ENCODE measurements at places on chromosomes 3 and 15.

GRCh38 chr3:50523279-50523811, 19.9 kb upstream of the CACNA2D2 start:
- no peak for DNase-seq

DNA sequence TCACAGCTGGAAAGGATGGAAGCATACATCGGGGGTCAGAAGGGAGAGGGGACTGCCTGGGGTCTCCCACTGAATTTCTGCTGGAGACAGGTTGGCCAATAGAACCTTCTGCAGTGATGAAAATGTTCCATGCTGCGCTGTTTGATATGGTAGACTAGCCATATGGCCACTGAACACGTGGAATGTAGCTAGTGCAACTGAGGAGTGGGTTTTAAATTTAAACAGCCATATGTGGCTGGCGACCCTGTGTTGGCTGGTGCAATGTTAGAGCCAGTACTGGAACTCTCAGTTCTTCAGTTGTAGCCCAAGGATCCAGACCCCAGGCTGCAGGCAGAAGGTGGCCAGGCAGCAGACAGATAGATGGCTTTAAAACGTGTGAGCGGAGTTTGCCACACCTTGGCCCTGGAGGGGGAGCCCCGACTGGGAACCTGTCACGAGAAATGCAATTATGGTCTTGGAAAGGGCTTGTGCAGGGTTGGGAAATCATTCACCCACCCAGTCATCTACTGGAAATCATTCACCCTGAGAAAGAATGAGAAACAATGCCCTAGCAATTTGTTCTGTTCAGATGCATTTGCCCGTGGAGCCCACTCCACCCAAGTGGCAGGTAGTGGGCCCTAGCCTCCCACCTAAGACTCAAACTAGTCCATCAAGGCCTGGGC, 127.6 kb downstream of the FBLN2 start:
- no peak for DNase-seq

DNA sequence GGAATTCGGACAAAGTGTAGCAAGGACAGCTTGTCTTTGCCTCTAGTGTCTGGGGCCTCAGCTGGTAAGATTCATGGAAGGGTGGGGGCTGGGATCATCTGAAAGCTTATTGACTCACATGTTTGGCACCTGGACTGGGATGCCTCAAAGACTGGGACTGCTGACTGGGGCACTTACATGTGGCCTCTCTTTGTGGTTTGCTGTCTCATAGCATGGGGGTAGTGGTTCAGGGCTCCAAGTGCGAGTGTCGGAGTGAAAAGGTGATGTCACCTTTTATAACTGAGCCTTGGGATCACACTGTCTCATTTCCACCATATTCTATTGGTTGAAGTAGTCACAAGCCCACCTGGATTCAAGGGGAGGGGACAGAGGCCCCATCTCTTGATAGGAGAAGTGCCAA, 6.8 kb downstream of the MFSD1 start:
- peak; percentile 84 for DNase-seq

- peak; percentile 57 for DNase-seq
Measured at GRCh38 chr3:161349529-161350312, 21.6 kb downstream of the SPTSSB start.

GRCh38 chr15:21260966-21261395, 179.3 kb downstream of the POTEB3 start:
- DNase-seq = no peak

GRCh38 chr3:183249006-183249718, 3.9 kb upstream of the B3GNT5 start:
- no peak for DNase-seq

DNA sequence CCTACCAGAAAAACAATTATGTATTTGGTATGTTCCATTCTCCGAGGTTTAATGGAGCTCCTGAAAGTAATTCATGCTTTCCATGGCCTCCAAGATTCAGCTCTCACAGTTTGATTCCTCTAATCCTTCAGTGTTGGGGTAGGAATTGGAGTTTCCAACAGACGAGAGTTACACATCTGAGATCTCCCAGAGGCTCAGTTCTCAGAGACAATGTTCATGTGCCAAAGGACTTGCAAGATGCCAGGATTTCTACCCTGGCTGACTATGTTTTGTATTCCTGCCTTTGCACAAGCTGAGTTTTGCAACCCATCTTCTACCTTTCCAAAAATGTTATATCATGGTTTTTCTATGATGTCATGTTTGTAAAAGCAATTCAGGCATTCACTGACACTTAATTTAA, 322.9 kb downstream of the ERC2 start:
- no peak for DNase-seq

DNA sequence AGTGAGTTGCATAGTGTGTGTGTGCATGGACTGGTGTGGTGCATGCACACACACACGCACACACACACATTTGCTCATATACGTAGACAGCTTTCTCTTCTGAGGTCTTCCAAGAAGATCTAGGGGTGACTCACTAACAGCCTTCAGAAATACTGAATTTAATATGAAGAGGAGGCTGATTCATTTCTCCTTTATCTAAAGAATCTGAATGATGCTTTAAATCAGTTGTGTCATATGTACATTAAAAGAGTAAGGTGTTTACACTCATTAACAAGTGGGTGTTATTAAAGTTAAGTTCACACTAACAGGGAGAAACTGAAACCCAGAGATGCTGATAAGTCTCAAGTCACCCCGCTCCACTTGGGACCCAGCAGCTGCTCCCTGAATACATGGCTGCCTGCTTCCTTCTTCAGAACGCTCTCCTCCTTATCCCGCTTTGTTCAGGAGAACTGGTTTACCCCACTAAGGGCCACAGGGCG, 22.0 kb downstream of the TMPRSS7 start:
- DNase-seq = no peak

GRCh38 chr15:101459579-101460300, 29.8 kb downstream of the PCSK6 start:
- no peak for DNase-seq

- no peak for DNase-seq
Measured at GRCh38 chr3:141797819-141798447, 34.7 kb downstream of the GRK7 start.

DNA sequence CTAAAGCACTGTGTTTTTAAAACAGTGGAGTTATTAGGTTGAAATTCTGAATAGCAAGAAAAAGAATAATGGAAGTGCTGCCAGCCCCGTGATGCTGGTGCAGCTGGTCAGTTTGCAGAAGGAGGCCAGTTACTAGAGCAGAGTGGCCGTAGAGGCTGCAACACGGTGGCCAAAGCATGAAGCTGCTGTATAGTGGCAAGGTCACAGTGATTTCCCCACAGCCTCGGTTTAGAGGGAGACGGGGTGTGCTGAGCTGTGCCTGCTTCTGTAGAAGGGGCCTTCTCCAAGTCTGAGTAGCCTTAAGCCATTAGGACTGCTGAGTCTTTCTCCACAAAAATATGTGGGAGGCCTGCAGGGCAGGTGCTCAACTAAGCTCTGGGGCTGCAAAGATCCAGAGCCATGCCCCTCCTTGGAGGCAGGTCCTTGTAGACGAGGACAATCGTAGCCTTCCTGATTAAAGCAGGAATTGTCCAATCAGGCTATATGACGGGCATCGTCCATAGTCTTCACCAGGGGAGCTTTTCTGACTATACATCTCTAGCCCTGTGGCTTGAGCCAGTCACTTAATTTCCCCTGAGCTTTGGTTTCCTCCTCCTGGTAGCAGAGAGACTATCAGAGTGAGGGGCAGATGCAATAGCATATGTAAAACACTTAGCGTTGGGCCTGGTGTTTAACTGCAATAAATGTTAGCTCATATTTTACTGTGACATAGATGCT, 151.6 kb downstream of the PGPEP1L start:
- DNase-seq = no peak
